Stimulated activated CD4-positive, alpha-beta T cell treated with anti-CD3 and anti-CD28 coated beads, Interleukin-15, amount 100 ng/mL, for 48 hours (primary cell): ENCODE measurements at places on chromosomes 12 and 14.

DNA sequence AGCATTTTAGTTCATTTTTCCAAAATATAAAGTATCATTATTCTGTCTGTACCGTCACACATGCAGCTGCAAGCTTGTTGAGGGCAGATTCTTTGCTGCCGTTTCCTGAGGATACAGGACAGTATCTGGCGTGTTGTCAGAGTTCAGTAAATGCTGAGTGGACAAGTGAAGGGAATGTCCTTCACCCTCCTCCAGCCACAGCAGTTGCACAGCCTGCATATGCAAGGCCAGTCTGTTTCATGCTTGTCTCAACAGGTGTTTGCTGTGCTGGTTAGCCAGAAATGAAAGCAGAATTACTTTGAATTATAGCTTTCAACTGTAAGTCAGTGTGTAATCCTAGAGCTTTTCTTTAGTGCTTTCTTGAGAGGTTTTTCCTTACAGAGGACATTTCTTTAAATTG is 36.5 kb downstream of the TDP1 start:
- no peak for DNase-seq

DNA sequence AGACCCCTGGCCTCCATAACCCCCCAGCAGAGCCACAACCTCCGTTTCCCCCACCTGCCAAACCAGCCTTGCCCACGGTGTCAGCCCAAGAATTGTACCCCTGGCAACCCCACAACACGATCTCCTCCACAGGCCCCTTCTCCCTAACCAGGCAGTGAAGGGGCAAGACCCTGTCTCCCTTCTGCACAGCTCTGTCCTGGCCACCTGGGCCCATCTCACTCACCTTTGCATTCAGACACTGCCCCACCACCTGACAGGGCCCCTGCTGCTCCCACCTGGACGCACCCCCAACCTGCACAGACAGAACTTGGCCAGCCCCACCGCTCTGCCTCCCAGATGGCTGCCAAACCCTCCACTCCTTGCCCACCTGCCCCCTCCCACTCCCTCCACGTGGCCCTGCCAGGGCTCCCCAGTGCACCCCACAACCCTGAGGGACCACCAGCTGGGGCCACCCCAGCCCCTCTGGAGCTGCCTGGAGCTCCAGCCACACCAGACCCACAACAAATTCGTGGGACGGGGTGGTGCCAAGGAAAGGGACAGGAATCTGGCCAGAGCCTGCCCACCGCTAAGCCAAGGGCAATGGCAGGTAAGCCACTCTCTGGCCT is 11.8 kb downstream of the AHNAK2 start:
- DNase-seq = no peak

GRCh38 chr12:47939009-47939601 is 24.3 kb upstream of the TMEM106C start:
- DNase-seq = no peak

- no peak for DNase-seq
Observed at GRCh38 chr12:122785503-122785902, 11.1 kb downstream of the CCDC62 start.

GRCh38 chr14:60904381-60904780 is 76.5 kb downstream of the TRMT5 start:
- no peak for DNase-seq

DNA sequence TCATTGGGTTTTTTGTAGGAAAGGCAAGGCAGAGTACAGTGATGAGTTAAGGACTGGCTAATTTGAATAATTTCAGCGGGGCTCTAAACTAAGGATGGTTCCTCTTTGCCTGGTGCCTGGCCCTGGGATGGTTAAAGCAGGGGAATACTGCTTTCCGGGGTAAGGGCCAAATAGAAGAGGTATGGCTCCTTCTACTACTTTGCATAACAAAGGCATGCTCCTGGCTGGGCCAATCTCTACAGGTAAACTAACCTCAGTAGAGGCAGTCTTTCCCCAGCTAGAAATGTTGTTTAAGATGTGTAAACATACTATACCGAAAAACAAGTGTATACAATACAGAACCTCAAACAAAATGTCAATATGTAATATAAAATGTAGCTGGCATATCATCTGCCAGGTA is 1239.0 kb downstream of the SLC16A7 start:
- DNase-seq = no peak

DNA sequence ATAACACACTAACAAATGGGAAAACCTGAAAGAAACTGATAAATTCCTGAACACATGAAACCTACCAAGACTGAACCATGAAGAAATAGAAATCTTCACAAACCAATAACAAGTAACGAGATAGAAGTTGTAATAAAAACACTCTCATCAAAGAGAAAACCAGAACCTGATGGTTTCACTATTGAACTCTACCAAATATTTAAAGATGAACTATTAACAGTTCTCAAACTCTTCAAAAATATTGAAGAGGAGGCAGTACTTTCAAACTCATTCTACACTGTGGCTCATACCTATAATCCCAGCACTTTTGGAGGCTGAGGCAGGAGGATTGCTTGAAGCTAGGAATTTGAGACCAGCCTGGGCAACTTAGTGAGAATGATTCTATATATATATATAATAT is 48.4 kb upstream of the TMTC2 start:
- no peak for DNase-seq

GRCh38 chr12:110176745-110177144 is 52.6 kb downstream of the IFT81 start:
- DNase-seq = no peak

GRCh38 chr12:13125996-13126395 is 22.5 kb upstream of the GSG1 start:
- no peak for DNase-seq

GRCh38 chr12:71655495-71655894 is 8.2 kb downstream of the ZFC3H1 start:
- no peak for DNase-seq

DNA sequence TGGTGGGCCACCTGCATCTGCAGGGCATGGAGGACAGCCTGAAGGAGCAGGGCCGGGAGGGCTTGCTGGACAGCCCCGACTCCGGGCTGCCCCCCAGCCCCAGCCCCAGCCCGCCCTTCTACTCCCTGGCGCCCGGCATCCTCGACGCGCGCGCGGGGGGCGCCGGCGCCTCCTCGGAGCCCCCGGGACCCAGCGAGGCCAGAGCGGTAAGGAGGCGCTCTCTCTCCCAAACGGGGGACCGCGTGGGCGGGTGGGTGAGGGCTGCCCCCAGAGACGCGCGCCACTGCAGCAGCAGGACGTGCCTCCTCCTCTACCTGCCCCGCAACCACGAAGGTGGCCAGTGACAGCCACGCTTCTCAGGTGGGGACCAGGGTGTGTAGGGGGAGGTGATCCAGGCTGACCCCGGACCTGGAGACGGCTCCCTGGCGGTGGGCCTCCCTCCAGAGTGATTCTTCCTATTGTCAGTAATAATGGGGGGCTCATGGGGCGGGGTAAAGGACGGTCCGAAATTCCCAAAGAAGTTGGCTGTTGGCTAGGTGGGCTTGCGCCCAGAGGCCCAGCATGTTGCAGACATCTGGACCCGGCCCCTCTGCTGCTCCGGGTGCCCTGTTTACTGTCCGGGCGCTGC is 652 bp downstream of the RFLNA start:
- no peak for DNase-seq

DNA sequence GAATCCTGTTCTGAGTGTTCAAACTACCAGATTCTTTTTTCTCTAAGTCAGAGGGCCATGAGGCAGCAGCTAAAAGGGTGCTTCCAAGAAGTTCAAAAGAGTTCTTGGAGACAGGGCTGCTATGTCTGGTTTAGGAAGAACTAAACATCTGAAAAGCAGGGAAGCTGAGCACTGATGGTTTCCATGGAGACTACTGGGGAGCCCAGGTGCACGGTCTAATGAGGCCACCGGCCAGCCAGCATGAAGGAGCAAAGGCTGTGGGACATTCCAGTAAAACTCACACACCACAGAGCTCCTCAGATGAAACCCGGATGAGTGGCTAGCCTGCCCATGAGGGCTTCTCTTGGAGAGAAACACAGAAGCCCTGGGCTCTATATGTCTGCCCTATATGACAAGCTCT is 97.3 kb downstream of the KCNK10 start:
- DNase-seq = no peak

DNA sequence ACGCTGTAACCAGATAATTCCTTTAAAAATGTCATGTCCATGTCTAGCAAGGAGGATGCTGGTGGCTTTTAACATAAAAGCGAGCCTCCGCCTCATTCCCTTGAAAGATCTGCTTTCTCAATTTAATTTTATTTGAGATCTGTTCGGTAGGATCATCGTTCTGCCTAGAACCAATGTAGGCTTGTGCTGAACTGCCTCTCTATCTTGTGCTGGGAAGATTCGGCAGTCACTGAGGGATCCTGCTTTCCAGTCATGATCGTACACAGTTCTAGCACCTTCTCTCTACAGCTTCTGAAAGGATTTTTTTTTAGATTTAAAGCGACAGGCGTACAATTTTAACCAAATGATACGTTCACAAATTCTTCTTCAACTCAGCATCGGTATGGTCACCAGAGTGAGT is 54.3 kb downstream of the PEBP1 start:
- no peak for DNase-seq

DNA sequence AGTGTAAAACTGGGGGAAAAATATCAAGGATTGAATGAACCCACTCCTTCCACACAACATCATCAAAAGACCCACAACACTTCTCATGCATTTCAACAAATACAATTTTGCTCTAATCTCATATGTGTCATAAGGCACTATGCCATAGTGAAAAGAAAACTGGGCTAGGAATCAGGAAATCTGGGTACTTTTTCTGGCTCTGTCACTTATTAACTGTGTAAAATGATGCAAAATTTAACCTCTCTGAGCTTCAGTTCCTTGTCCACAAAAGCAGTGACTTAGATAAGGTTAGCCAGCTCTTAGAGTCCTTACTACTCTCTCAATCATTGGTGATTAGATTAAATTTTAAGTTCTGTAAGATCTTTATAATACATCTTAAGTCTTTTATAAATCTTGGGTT is 250.5 kb upstream of the SOX5 start:
- no peak for DNase-seq

GRCh38 chr14:75375983-75376382 is 51.8 kb upstream of the JDP2 start:
- no peak for DNase-seq

GRCh38 chr12:16166563-16167470 is 110.7 kb downstream of the SLC15A5 start:
- no peak for DNase-seq

DNA sequence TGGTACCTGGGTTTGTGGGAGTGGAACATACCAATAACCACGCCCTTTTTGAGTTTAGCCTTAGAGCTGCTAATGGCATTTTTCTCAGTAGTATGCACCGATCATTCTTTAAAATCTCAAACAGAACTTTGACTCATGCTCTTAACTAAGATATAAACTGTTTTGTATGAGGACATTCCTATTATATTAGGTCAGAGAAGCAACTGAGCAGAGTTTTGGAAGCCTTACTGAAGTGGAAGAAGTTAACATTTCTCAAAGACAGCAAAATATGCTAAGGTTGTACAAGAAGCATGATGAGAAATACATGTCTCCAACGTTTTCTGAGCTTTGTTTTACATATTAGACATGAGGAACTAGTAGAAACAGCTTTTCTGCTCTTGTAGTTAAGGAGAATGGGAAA is 819.2 kb downstream of the FSCB start:
- DNase-seq = no peak

DNA sequence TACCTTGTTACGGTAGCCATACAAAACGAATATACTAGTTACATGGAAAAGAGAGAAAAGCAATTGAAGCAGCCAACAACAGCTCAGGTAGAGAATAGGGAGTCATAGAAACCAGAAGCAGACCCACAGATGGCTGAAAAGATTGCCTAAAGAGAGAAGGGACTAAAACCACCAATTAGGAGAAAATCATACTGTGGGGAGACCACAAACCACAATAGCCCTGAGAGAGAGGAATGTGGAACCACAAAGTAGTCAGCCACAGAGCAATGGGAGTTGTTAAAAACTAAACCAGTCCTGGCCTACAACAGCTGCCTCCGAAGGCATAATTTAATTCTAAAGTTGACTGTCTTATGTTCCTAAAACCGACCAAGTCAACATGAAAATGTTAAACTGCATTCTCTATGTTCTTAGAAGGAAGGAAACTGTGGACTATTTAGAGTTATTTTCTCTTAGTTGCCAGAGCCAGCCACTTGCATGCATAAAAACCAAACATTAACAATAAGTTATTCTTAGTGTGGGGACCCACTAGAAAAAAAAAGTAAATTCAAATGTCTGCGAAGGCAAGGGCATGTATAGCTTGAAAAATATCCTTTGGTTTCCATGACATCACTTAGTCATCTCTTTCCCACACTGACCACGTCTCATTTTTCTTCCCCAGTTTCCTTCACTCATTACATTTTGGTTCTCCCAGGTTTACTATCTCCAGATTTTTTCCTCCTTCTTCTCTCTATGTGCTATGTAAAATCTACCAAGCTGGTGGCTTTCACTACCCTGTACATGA is 398.1 kb downstream of the NOVA1 start:
- no peak for DNase-seq

DNA sequence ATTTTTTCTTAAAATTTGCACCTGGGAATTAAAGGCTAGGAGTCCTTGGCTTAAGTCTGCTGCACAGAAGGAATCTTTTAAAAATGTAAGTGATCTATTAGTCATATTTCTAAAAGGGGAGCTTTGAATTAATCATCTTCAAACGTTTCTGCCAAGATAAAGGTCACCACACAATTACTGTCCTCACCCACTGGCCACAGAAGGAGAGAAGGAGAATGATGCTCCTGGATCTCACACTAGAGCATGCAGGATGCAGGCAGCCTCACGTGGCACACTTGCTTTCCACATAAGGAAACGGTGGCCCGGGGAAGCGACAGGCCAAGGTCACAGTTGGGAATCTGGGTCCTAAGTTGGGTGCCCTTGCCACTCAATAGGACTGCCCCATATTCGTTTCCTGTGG is 16.9 kb downstream of the PLEKHG7 start:
- DNase-seq = no peak

GRCh38 chr14:36451310-36452065 is 68.5 kb downstream of the NKX2-1 start:
- no peak for DNase-seq

- no peak for DNase-seq
Observed at GRCh38 chr14:55328317-55328716, 57.1 kb downstream of the FBXO34 start.
